ENCODE measurements at places on chromosomes 3 and 15. TPM values are rescaled to one million over a fixed set of nuclear protein-coding genes. Genes with fewer than 3 reads are reported as not detected.

DNA sequence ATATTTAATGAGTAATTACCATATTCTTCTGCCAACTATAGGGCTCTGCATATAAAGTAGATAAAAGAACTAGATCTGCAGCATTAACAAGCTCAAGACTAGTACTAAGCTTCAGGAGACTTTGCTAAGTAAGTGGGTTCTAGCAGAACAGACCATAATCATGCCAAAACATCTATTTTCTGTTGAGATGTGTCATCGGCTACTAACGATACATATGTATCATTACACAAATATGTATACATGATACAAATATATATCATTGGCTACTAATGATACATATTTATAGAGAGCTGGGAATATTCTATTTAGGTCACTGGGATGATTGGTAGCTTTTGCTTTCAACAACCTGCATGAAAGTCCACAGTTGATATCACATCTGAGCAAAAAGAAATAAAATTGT, 185.8 kb upstream of the DCBLD2 start:
- H3K36me3 ChIP-seq = no peaks in the 10 kb centered on the region
- no peak overlapping the region for H3K4me3 ChIP-seq
- DNase-seq = no peak
- no peak overlapping the region for H3K27ac ChIP-seq

DNA sequence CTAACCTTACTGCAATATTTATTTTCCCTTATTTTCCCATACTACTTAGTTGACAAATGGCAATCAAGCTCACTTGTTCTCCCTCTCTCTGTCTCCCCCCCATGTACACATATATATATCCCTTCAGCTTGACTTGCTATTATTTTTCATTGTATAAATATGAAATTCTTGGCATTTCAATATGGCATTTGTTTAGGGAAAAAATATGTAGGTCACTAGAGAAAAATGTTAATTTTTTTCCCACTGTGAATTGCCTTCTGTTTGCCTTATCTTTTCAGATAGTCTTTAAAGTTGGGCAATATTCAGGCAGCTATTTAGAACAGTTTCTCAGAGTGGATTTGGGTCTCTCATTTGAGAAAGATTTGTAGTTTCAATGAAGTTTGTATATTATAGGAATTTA, 62.8 kb upstream of the UTS2B start:
- H3K36me3 ChIP-seq = peaks cover 74% of the 10 kb centered on the region
- H3K27ac ChIP-seq = peak overlapping the region; percentile 38
- H3K4me3 ChIP-seq = no peak overlapping the region
- no peak for DNase-seq

DNA sequence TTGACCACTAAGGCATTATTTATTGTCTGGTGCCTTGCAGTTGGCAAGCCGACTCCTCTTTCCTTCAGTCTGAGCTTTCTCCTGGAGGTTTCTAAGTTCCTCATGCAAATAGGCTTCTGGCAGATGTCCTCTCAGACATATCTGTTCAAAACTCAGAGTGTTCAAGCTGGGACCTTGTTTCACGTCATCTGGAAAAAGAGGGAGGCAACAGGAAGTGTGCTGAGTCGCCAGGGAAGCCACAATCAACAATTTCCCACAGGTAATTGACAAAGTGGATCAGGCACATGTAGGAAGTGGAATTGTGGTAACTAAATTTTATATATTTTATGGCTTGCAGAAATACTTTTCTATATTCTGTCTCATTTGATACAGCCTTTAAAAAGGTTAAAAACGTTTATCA, 14.6 kb downstream of the SCG5 start:
- H3K4me3 ChIP-seq = no peak overlapping the region
- DNase-seq = no peak
- no peaks in the 10 kb centered on the region for H3K36me3 ChIP-seq
- H3K27me3 ChIP-seq = no peaks in the 10 kb centered on the region

GRCh38 chr3:41193794-41194539, 5.3 kb upstream of the CTNNB1 start:
- H3K4me1 ChIP-seq = no peaks in the 10 kb centered on the region
- H3K27ac ChIP-seq = no peak overlapping the region
- no peaks in the 10 kb centered on the region for H3K27me3 ChIP-seq
- no peak overlapping the region for H3K4me3 ChIP-seq

GRCh38 chr15:63051156-63052066, 8.9 kb downstream of the TPM1 start:
- H3K4me1 ChIP-seq = peaks cover 72% of the 10 kb centered on the region
- H3K27ac ChIP-seq = peak overlapping the region; percentile 76
- no peak for DNase-seq
- no peaks in the 10 kb centered on the region for H3K27me3 ChIP-seq
- H3K36me3 ChIP-seq = peaks cover 40% of the 10 kb centered on the region

DNA sequence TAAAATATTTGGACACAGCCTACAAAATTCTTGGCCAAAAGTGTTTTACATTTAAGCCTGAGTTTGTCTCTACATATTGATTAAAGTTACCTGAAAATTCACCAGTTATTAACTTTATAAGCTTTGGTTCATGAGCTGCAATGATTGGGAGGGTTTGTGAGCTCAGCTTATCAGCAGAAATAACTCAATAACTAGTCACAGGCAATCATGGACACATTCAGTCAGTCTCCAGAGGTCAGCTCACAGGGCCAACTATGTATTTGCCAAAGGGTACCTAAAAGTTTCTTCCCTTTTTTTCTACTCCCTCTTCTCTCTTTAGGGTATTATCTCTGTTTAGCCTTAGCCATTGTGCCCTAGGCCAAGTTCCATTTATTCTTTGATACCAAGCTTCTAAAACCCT, 145.9 kb downstream of the ZPLD1 start:
- H3K4me3 ChIP-seq = no peak overlapping the region
- no peaks in the 10 kb centered on the region for H3K36me3 ChIP-seq
- H3K27ac ChIP-seq = no peak overlapping the region
- DNase-seq = no peak
- peaks cover 39% of the 10 kb centered on the region for H3K27me3 ChIP-seq

DNA sequence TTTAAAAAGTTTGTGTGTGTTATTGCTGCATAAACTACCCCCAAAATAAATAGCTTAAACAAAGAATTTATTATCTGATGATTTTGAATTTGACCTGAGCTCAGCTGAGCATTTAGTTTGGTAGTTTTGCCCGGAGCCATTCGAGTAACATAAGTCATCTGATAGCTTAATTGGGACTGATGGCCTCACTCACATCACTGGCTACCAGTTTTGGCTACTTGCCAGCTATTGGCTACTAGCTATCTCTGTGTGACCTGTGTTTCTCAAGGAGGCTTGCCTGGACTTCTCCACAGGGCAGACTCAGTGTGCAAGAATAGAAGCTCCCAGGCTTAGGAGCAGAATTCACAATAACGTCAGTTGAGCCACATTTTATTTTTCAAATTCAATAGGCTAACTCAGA, 9.0 kb downstream of the CNTN3 start:
- H3K4me3 ChIP-seq = no peak overlapping the region
- H3K36me3 ChIP-seq = peaks cover 6% of the 10 kb centered on the region
- no peaks in the 10 kb centered on the region for H3K27me3 ChIP-seq
- DNase-seq = no peak

Gene TEX55
- total RNA-seq = not detected

DNA sequence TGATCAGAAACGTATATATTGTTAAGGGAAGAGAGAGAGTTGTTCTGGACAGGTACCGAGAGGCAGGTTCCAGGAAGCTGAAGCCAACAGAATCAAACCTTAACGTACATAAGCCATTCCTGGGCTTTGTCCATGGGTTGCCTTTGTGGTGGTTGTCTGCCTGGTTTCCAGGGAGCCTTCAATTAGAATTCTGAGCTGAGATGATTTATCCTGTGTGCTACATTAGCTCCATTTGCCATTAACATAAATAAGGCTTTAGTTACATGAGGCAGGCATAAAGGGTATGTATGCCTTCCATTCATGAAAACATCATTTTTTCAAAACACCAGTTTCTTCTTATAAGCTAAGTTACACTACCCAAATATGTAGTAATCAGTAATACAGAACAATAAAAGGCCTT, 729.4 kb upstream of the CFAP20DC start:
- H3K27ac ChIP-seq = no peak overlapping the region
- H3K4me3 ChIP-seq = no peak overlapping the region
- H3K27me3 ChIP-seq = no peaks in the 10 kb centered on the region
- no peaks in the 10 kb centered on the region for H3K36me3 ChIP-seq
- DNase-seq = no peak

Gene CHL1
- not detected for total RNA-seq

Gene PFKFB4
- 3.4 TPM for total RNA-seq

Gene ISL2
- total RNA-seq = not detected

DNA sequence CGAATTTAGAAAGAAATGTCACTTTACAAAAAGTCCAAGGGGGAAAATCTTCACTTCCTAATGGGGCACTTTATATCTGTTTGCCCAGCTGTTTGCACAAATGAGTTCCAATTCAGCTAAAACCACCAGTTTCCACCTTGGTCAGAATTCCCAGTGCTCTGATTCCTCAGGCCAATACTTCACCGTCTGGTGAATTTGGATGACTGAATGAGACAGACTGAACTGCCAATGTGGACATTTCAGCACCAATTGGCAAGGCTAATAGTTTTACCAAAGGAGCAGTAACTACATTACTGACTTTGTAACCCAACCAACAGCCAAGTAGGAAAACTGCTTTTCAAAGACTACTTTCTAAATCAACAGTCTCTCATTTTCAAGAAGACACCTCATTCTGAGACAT, 51.8 kb downstream of the ABI3BP start:
- H3K27me3 ChIP-seq = no peaks in the 10 kb centered on the region
- H3K4me3 ChIP-seq = peak overlapping the region; percentile 24
- H3K27ac ChIP-seq = peak overlapping the region; percentile 72
- peaks cover 12% of the 10 kb centered on the region for H3K4me1 ChIP-seq
- H3K36me3 ChIP-seq = no peaks in the 10 kb centered on the region

Gene SLC2A2
- not detected for total RNA-seq

Gene NDUFB5
- total RNA-seq = 88.2 TPM

- no peak overlapping the region for H3K4me3 ChIP-seq
- peaks cover 2% of the 10 kb centered on the region for H3K4me1 ChIP-seq
- H3K27me3 ChIP-seq = no peaks in the 10 kb centered on the region
- H3K27ac ChIP-seq = no peak overlapping the region
- DNase-seq = no peak
- H3K36me3 ChIP-seq = no peaks in the 10 kb centered on the region
Observed at GRCh38 chr3:18069568-18069967, 327.1 kb upstream of the TBC1D5 start.

Gene TM4SF1
- 20.1 TPM for total RNA-seq

Gene BMF
- total RNA-seq = not detected
